IPS-NIHi11 (cell line): ENCODE measurements at places on chromosomes 12 and 14.

DNA sequence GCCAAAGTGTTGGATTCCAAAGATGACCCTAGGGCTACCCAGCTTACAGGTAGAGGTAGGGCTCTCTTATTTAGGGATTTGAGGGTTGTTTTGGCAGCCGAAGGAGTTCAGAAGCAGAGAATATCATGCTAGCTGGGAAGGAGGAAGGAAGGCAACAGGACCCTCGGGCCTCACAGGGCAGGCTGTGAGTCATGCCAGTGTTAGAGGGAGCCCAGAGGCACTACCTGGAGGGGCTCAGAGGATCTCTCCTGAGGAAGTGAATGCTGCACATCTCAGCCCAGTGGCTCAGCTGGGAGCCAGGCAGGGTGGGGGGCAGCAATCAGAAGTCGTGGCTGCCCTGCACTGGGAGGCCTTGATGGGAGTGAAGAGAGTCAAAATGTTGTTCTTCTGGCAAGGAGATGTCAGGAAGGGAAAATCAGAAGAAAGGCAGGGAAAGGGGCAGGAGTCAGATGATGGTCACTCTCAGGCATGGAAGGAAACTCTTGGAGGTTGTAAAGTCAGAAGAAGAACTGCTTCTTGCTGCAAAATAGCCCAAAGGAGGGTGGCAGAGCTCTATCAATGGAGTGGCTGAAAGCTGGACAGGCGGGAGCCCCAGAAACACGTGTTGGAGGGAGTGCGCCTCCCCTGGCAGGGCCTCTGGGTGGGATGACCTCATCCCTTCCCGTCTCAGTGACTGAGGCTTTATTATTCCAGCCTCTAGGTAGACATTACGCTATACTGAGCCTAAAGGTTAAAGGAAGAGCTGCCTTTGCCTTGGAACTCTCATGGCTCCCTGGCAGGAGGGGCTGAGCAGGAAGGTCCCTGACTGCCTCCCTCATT, 141.3 kb downstream of the SMOC1 start:
- DNase-seq = no peak

DNA sequence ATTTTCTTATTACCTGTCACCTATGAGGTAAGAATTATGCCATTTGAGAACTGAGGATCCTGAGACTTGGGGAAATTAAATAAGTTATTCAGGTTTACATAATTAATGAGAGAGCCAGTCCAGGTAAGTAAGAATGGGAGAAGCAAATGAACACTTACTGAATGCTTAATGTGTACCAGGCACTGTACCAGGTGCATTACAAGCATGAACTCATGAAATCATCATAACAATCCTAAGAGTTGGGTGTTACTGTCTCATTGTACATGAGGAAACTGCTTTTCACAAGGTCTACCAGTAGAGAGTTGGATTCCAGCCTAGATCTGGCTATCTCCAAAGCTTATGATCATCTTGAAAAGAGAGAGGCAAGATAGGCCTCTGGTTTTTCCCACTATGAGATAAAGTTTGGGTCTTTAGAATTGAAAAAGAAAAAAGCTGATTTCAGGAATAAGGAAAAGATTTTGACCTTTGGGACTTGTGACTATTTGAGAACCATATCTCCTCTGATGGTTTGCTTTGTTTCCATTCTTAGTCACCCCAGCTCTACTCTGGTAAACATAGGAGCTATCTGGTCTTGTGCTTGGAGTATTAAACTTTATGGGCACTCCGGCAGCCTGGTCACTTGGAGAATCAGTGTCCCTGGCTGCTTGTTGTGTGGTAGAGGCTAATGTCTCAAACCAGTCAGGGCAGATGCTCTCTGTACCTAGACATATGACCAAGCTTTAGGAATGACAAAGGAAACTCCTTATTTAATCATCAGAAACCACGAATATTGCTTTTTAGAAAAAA, 48.0 kb downstream of the PTHLH start:
- DNase-seq = no peak

- no peak for DNase-seq
Measured at GRCh38 chr12:128693115-128693514, 130.6 kb downstream of the SLC15A4 start.

DNA sequence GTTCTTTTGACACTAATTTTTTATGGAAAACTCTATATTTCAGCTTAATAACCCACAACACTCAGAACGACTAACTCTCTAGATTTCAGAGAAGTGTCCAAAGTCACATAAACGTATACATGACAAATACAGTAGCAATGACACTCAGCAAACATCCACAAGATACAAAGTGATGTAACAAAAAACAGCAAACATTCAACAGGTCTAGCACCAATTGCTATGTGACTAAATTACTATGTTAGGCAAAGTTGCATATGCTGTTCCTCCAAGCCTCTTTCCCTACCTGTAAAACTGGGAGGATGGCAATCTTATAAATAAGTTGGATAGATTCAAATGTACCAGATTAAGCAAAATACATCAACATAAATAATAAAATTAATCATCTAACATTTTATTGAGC, 1.7 kb downstream of the RECQL start:
- no peak for DNase-seq

DNA sequence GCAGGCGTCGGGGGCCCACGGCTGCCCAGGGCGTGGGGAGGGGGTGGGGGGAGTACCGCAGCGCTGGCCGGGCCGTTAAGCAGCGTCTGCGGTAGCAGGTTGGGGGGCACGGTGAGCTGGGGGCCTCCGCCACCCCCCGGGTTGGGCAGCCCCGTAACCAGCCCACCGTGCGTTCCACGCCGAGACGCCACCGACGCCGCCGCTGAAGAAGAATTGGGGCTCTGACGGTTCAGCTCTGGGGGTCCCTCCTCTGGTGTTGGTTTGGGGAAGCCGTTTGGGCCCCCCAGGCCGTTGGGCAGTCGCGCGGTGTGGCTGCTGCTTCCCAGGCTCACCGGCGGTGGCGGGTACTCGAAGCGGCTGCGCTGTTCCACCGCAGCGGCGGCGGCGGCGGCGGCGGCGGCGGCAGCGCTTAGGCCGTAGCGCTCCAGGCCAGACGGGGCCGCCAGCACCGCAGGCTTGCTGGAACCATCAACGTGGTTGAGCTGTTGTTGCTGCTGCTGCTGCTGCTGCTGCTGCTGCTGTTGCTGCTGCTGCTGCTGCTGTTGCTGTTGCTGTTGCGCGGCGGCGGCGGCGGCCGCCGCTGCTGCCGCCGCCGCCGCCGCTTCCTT, 1.5 kb downstream of the IRF2BPL start:
- DNase-seq = no peak

- no peak for DNase-seq
Measured at GRCh38 chr12:19304149-19304750, 135.0 kb upstream of the AEBP2 start.

DNA sequence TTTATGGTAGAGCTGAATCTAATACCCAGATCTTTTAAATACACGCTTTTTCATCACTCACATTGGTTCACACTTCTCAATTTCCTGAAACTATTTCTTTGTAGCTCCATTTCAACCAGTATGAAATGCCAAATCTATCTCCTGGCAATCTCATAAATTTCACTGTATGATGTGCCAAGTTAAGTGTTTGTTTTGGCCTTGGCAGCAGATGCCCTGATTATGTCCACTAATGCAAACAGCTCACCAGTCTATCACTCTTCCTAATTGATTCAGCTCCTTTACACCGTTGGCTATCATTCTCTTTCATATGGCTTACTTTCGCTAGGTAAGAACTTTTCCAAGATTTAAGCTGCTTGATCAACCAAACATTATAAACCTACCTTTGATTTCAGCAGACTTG, 58.6 kb downstream of the ZFC3H1 start:
- no peak for DNase-seq

GRCh38 chr12:113062502-113063395, 6.2 kb downstream of the DTX1 start:
- no peak for DNase-seq

- DNase-seq = no peak
Measured at GRCh38 chr12:104002686-104003085, 37.0 kb downstream of the TDG start.

DNA sequence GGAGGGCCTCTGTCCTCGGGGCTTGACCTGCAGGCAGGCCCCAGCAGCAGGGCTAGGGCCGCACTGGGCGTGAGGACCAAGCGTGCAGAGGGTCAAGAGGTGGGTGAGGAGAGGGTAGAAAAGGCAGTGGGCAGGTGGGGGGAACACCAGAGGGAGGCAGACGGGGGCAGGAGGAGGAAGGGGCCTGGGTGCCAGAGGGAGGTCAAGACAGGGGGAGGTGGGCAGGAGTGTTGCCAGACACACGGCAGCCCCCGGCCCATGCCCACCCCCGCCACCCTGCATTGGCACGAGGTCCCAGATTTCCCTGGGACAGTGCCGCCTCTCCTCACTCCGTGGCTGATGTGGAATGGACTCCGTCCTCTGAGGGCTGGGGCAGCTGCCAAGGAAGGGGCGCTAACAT, 8.2 kb downstream of the TMEM121 start:
- DNase-seq = no peak

DNA sequence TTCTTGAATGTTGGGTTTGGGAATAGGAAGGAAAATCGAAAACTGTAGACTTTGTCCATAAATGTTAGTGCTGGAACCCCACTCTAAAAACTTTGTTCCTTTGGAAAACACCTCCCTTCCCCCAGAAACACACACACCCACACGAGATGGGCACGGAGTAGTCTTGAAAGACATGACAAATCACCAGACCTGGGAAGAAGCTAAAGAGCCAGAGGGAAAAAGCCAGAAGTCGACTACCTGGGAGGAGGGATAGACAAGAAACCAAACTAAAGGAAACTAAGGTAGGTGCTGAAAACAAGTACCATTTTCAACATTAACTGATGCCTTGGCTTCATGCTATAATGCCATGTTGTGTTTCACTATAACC, 925 bp upstream of the NANOG start:
- DNase-seq = no peak

DNA sequence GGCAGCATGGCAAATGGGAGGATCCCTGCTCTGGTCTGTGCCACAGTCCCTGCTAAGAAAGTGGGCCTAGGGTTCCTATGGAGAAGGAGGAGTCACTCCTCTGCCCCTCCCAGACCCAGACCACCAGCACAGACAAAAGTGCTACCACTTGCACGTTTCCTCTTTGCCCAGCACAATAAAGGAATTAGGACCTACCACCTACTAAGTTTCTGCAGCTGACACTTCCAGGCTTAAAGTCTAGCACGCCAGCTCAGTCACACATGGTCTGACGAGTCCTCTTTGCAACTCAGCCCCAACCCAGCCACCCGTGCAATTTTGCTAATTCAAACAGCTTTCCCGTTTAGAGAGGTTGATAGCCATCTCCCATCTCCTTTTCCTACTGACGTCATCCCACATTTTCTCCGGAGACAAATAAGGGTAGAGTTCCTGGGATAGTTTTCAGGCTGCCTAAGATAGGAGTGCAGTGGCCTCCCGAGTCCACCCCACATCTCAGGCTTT, 66.2 kb upstream of the PTGR2 start:
- no peak for DNase-seq

- DNase-seq = no peak
Measured at GRCh38 chr12:27338473-27338872, 5.8 kb downstream of the BMAL2 start.

DNA sequence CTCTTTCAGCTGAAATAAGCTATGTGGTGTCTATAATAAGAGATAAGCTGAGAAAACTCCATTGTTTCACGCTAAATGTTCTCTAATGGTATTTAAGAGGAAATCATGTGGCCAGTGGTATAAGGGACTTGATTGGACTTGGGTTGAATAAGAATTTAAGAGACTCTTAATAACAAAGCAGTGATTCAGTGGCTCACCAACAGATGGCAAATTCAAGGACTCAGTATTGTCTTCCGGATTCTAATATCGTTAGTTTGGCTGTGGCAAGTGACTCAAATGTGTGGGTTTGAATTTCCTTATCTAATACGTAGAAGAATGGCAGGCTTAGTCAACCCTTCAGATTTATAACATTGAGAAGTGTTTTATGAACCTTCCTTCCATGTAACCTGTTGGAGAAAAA, 49.1 kb upstream of the KCNH3 start:
- no peak for DNase-seq

DNA sequence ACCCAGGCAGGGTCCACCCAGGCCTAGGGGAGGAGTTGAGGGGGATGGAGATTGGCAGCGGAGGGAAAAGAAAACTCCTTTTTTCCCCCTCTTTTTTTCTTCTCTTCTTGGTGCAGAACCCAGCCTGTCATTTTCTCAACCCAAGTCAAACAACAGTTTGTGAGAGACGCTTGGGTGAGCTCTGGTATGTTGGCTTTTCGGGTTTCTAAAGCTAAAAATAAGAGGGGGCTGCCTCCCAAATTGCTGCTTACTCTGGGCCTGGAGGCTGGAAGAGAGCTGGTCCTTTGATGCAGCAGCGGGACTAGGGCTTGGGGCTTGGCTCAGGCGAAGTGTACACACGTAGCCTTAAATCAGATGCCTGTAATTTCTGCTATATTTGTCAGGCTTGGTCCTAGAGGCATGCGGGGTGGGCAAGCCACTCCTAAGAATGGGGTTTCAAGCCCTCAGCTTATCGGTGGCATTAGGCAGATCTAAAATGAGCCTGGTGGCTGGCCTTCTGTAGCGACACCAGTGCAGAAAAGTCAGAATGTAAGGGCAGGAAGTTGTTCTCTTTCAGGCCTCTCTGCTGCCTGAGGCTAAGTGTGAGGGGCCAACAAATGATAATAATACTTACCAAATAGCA, 816 bp upstream of the SLC8A3 start:
- DNase-seq = peak; percentile 23

DNA sequence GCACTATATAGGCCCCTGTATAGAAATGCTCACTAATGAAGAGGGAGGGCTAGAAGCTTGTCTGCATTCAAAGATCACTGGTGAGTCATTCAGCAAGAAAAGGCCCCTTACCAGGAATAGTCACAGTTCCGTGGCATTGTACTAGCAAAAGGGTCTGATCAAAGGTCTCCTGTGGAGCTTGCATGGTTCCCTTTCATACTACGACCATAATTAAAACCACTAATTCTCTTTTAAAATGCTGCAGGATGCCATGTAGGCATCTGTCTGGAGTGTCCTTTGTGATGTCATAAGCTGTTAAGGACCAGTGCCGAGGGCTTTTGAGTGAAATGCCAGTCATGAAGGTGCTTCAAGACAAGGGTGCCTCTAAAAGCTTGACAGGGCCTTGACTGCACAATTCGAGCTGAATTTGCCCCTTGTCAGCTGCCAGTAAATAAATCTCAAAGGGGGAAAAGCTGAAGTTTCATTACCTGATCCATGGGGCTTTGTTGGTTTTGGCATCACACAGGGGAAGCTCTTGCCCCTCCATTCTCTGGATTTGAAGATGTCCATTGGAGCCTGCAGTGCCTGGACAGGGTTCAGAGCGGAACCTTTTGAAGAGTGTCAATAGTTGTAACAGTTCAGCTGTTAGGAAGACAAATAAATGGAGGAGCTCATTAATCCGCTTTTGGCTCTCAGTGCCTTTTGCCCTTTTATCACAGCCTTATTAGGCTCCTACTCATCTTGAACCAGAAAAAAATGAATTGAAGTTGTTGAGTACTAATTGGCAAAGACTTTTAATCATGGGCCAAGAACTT, 69.1 kb downstream of the TMEM260 start:
- DNase-seq = peak; percentile 41

DNA sequence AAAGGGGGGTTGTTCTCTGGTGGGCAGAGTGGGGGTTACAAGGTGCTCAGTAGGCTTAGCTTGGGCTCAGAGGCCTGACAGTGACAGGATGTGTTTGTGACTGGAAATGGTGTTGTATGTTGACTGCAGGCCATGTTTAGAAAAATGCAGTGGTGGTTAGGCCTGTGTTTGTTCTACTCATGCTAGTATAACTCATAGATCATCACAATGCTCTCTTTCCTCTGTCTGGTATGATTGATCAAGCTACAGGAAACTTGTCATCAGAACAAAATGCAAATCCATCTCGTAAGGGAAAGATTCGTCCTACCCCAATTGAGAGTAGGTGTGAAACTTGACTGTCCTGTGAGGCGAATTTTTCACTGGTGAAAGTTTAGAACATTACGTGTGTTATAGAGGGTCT, 11.8 kb downstream of the TPH2 start:
- no peak for DNase-seq
